ENCODE measurements at places on chromosomes 3 and 15. TPM values are rescaled to one million over a fixed set of nuclear protein-coding genes. Genes with fewer than 3 reads are reported as not detected.
A peak's percentile ranks its signal among the peaks of the same experiment; 100 is the strongest.

The SLC6A20 gene
- total RNA-seq: 0.32 TPM

The MED12L gene
- total RNA-seq: 1.5 TPM

The ANKRD34C gene
- not detected for total RNA-seq

The IQCH gene
- 1.9 TPM for total RNA-seq

The POLG gene
- 48.2 TPM for total RNA-seq

The CPB1 gene
- total RNA-seq: not detected

GRCh38 chr3:122104515-122105194 is 49.5 kb downstream of the CD86 start:
- DNase-seq: no peak
- H3K4me1 ChIP-seq: no peaks in the 10 kb centered on the region
- no peaks in the 10 kb centered on the region for H3K36me3 ChIP-seq
- H3K27me3 ChIP-seq: no peaks in the 10 kb centered on the region
- no peak overlapping the region for H3K27ac ChIP-seq

- no peaks in the 10 kb centered on the region for H3K27me3 ChIP-seq
- H3K4me1 ChIP-seq: peaks cover 6% of the 10 kb centered on the region
- no peaks in the 10 kb centered on the region for H3K36me3 ChIP-seq
Measured at GRCh38 chr3:48215466-48215865, 7.8 kb upstream of the CAMP start.

- H3K36me3 ChIP-seq: no peaks in the 10 kb centered on the region
- peak overlapping the region; percentile 88 for H3K4me3 ChIP-seq
- no peaks in the 10 kb centered on the region for H3K27me3 ChIP-seq
- DNase-seq: no peak
Measured at GRCh38 chr3:9791790-9792404, 376 bp downstream of the TADA3 start.

GRCh38 chr15:53576841-53577240 is 182.6 kb downstream of the WDR72 start:
- no peaks in the 10 kb centered on the region for H3K36me3 ChIP-seq
- no peaks in the 10 kb centered on the region for H3K27me3 ChIP-seq
- no peak overlapping the region for H3K27ac ChIP-seq
- no peak overlapping the region for H3K4me3 ChIP-seq
- no peaks in the 10 kb centered on the region for H3K4me1 ChIP-seq

DNA sequence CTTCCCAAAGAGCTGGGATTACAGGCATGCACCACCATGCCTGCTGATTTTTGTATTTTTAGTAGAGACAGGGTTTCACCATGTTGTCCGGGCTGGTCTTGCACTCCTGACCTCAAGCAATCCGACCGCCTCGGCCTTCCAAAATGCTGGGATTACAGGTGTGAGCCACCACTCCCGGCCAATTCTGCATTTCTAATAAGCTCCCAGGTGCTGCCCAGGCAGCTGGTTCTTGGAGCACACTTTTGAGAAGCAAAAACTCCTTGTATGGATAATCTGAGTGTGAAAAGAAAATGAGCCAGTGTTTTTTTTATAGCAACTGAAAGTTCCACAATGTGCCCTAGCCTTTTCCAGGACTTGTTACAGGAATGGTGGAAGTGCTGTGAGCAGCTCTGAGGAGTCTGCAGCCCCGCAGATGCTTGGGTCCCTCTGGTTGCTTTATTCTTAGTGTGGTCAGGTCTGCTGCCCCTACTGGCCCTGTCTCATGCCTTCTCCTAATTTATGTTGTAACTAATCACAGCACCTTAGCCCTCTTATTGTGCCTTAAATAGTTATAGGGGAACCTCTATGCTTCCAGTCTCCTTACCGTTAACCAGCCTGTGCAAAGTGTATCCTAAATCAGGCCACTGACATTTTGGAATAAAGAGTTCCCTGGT is 13.5 kb upstream of the KCNAB1 start:
- H3K4me1 ChIP-seq: no peaks in the 10 kb centered on the region
- H3K27me3 ChIP-seq: no peaks in the 10 kb centered on the region
- H3K4me3 ChIP-seq: no peak overlapping the region
- H3K27ac ChIP-seq: no peak overlapping the region
- H3K36me3 ChIP-seq: no peaks in the 10 kb centered on the region

DNA sequence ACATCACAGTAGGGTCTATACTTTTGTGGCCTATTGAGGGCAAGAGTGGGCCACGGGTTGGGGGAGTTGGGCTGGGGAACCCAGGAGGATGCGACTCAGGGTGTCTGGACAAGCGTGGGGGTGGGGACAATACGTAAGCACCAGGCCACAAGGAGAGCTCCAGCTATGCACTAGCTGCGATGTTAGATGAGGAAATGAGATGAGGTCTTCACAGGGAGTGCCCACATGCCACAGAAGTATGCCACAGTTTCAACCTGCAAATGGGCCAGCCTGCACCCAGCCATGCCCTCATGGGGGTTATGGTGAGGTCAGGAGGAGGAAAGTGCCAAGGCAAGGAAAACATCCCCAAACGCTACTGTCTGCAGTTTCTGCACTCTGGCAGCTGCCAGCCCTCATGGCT is 30.5 kb downstream of the CACNA2D2 start:
- no peaks in the 10 kb centered on the region for H3K4me1 ChIP-seq
- no peak for DNase-seq
- no peak overlapping the region for H3K4me3 ChIP-seq
- no peaks in the 10 kb centered on the region for H3K36me3 ChIP-seq
- no peak overlapping the region for H3K27ac ChIP-seq

GRCh38 chr3:147415286-147415685 is 6.1 kb downstream of the ZIC1 start:
- DNase-seq: no peak
- H3K4me1 ChIP-seq: peaks cover 10% of the 10 kb centered on the region
- no peak overlapping the region for H3K27ac ChIP-seq
- H3K36me3 ChIP-seq: no peaks in the 10 kb centered on the region

GRCh38 chr3:137792626-137793271 is 28.6 kb downstream of the SOX14 start:
- no peaks in the 10 kb centered on the region for H3K4me1 ChIP-seq
- H3K36me3 ChIP-seq: no peaks in the 10 kb centered on the region
- no peak overlapping the region for H3K4me3 ChIP-seq
- DNase-seq: no peak
- H3K27ac ChIP-seq: no peak overlapping the region
- H3K27me3 ChIP-seq: no peaks in the 10 kb centered on the region

DNA sequence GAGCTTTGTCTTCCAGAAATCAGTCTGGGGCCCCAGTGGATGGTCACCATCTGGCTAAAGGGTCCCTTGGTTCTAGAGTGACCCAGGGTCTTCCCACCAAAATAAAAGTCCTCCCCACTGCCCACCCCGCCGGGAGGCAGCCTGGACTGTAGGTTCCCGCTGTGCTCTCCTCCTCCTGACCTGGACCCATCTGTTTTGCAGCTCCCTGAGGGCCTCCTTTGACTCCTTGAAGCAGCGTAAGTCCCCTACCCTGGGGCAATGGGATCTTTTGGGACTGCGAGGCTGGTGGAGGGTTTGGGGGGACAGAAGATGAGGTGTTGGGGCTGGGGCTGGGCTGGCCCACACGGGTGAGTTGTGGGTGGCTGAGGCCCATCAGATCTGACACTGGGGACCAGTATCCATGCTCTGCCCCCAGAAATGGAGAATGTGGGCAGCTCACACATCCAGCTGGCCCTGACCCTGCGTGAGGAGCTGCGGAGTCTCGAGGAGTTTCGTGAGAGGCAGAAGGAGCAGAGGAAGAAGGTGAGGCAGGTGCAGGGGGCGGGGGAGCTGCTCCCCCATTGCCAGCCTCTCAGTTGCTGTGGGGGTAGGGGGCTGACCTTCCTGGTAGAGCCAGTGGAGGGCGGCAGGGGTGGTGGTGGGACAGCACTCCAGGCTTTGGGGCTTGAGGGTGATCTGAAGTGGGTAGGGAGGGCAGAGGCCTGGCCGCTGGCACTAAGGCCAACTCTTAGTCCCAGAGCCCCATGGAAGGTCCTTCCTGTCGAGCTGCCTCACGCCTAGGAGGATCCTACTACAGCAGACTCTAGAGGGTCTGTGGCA is 30.4 kb downstream of the PSTPIP1 start:
- no peaks in the 10 kb centered on the region for H3K36me3 ChIP-seq
- no peaks in the 10 kb centered on the region for H3K4me1 ChIP-seq
- H3K27me3 ChIP-seq: no peaks in the 10 kb centered on the region

DNA sequence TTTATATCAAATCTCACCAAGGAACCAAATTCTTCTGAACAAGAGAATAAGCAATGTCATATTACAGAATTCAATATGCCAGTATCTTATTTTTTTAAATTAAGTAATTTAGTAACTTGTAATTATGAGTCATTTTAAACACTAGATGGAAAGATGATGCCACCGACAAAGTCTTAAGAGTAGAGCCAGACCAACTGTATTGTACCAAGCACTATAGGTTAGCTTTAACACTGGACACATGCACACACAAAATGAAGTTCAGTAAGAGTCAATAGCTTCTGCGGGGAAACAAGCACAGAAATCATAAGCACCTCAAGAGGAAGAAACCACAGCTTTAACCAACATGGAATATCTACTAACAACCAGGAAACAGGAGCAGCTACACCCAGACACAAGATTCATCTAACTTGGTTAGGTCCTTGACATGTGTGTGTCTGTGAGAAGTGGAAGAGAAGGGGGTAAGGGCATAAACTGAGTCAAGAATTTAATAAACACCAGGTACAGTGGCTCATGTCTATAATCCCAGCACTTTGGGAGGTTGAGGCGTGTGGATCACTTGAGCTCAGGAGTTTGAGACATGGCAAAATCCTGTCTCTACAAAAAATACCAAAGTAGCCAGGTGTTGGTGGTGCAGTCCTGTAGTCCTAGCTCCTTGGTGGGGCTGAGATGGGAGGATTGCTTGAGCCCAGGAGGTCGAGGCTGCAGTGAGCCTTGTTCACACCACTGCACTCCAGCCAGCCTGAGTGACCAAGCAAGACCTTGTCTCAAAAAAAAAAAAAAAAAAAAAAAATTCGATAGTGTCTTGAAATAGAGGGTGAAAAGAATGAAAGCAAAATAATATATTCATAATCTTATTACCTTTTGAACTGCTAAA is 28.9 kb downstream of the DENND4A start:
- H3K27ac ChIP-seq: no peak overlapping the region
- no peak overlapping the region for H3K4me3 ChIP-seq
- H3K4me1 ChIP-seq: peaks cover 3% of the 10 kb centered on the region
- no peak for DNase-seq
- no peaks in the 10 kb centered on the region for H3K36me3 ChIP-seq
- no peaks in the 10 kb centered on the region for H3K27me3 ChIP-seq

DNA sequence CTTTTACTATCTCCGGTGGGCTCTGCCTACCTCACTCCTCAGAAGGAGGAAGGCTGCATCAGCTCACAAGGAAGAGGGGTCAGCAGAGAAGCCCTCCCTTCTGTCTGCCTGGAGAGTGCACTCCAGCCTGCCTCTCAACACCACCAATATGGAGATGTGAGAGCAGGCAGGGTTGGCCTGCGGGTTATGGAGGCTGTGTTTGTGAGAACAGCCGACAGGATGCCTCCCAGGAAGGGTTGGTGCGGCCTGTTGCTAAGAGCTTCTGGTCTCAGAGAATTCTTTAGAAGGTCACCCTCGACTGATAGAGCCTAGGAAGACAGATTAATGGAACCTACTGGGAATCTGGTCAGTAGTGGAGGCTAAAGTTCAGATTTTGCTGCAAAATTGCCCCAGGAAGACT is 326.1 kb downstream of the NTRK3 start:
- DNase-seq: no peak
- H3K4me1 ChIP-seq: no peaks in the 10 kb centered on the region
- H3K4me3 ChIP-seq: no peak overlapping the region
- no peaks in the 10 kb centered on the region for H3K27me3 ChIP-seq
- no peaks in the 10 kb centered on the region for H3K36me3 ChIP-seq

Data from esophagus squamous epithelium (tissue), 5 donors.